Iris pigment epithelial cell (primary cell): ENCODE measurements at places on chromosomes 1 and 21.

GRCh38 chr1:94871031-94871430 is 50.9 kb downstream of the SLC44A3 start:
- DNase-seq = peak; percentile 39

DNA sequence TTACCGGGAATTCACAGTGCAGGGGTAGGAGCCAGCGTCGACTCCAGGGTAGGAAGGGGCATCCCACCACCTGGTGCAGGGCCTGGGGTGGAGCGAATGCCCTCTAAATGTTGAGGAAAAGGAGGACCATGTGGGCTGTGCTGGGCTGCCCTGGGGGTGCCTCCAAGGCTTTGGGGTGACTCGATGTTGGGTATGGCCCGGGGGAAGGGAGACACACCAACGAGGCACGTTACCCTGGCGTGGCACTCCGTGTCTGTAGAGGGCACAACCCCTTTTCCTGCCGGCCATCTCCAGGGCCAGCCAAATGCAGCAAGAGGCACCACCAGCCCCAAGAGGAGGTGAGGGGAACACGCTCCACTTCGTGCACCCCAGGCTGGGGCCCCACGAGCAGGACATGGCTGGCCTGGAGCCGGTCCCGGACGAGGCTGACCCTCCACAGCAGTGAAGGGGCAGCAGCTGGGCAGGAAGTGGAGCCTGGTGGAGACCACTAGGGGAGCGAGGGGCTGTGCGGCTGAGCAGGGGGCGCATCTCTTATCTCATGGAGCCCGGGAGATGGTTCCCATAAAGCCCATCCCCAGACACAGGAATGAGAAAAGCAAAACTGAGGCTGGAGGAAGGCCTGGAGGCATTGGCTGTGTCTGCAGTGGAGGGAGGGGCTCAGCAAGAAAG is 11.2 kb downstream of the ACTRT2 start:
- DNase-seq = no peak

DNA sequence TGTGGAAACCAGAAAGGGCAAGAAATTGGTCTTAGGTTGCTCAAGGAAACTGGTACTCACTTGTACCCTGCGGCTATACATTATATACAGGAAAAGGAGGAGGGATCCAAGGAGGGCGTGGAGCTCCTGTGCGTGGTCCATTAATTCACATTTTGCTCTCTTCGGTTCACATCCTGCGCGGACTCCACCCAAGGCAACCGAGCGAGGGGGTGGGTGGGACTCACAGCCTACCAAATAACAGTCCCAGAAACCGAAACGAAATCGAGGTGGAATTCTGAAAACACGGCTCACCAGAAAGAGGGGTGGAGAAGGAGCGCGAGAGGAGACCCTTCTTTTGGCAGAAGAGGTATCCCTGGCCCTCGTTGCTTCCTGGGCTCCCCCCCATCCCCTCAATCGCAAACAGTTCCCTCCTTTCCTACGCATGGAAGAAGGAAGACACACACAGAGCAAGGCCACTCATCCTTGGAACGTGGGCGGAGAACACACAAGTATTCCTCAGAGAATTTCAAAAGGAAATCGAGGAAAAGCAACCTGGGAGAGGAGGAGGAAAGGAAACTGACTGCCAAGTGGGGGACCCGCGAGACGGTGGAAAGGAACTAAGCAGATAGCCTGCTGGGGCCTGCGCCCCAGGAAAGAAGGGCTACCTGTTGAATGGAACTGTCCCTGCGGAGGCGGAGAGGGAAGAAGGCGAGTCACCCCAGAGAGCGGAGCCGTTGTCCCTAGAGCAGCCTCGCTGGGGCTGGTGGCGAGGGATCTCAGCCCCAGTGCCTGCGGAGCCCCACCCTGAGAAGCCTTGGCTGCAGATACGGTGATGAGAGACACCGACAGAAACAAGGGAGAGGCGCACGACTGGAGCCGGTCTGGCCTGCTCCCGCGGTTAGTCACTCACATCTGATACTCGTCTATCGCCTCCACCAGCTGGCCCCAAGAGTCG is 705 bp downstream of the AIDA start:
- DNase-seq = peak; percentile 68

DNA sequence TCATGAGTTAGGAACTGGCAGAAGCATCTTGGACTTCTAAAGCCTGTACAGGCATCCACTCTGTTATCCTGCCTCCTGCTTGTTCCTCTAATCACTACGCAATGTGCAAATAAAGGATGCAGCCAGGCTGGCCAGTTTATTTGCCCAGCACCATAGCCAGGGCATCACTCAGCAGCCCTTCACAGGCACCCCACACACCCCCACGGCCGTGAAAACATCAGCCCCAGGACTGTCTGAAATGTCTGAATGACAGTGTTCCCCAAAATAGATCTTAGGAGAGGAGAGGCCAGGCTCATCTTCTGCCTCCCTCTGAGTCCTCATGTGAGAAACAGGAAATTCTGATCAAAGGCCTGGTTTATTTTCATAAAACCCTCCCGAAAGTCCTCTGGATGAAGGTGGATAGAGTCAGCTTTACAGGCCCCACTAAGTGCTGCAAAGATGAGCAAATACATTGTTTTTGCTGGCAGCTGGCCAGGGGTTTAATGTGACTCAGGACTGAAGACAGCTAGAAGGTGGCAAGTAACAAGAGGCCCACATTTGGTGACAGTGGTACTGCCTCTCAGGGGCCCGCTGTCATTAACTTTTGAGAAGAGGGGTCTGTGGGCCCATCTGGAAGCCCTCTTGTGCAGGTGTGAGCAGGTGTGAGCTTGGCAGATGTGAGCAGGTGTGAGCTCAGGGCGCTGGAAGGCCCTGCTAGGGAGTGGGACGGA is 32.9 kb downstream of the GRHL3 start:
- DNase-seq = peak; percentile 58

DNA sequence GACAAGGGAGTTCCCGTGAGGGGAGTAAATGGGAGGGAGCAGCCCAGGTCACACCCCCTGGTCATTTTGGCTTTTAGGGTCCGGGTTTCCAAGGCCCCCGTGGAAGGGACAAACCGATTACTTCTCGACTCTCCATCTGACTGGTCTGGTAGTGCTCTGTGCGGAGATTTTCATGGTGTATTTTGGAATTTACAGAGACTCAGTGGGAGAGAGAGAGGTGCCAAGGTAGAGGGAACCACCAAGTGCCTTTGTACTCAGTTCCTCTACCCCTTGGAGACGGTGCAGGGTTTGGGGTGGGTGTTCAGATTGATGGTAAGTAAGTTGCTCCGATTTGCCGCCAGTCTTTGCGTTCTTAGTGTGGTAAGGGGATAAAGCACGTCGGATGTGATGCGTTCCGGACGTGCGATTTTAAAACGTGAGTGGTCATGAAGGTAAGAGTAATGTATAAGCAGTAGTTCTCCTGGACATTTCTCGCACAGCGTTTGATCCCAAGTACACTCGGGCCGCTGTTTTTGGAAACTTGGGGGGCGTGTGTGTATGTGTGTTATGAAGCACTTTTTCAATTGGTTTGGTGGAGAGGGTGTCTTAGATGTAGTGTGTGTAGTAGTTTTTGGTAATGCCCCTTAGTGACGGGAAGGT is 682 bp downstream of the SUCO start:
- DNase-seq = peak; percentile 38

DNA sequence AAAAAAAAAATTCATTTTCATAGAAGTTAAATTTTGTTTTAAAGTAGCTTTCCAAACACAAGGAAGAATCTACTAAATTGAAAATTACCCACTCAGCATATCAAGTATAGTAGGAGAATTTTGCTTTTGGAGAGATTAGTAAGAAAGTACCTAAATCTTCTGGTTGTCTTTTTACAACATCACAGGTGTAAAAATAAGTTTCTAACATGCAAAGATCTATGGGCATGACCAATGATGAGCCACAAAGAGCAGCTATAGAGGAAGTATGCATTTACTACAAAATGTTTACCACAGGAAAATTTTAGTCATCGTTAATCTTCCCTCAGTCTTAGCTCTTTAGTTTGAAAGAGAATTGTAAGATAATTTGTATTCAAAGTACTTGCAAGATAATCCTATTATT is 28.1 kb downstream of the ANGPTL3 start:
- DNase-seq = peak; percentile 30

- DNase-seq = peak; percentile 49
These were observed 71.0 kb downstream of the NFASC start for GRCh38 chr1:204941421-204942338.

DNA sequence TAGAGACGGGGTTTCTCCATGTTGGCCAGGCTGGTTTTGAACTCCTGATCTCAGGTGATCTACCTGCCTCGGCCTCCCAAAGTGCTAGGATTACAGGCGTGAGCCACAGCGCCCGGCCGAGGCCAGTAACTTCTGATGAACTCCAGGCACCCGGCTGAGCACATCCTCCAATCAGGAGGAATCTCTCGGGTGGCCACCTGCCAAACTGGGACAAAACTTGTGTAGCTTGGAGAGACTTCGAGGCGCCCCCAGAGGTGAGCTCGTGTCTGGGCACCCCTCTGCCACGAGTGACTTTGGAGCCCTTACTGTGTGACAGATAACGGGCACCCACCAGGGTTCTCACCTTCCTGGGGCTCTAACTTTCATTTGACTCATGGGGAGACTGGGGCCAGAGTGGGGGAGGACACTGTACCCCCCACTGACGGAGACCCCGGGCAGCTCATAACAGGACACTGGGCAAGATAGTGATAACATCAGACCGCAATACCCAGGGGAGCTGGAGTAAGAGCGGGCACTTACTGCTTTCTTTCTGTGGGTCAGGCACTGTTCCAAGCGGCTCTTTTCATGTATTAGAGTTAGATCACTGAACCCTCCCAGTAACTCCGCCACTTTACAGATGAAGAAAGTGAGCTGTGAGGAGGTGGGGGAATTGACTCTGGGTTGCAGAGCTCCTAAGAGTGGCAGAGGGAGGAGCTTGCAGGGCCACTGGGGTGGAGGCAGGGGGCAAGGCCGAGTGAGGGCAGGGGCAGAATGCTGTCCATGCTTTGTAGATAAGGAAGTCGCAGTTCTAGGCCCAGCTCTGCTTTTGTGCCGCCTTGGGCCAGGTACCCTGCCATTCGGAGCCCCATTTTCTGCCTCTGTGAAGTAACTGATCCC is 1.9 kb upstream of the PADI2 start:
- peak; percentile 17 for DNase-seq

DNA sequence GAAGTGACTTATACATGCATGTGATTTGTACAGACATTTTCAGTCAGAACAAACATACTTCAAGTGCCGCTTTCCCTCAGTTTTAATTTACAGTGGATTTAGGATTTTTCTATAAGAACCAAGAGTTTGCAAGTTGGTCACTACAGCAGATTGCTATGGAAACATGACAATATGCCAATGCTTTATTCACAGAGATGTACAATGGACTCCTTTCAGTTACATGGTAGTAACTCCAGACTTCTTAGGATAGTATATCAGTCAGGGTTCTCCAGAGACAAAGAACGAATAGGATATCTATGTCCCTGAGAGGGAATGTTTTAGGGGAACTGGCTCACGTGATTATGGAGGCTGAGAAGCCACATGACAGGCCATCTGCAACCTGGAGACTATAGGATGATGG is 27.4 kb downstream of the IFI44 start:
- DNase-seq = no peak

DNA sequence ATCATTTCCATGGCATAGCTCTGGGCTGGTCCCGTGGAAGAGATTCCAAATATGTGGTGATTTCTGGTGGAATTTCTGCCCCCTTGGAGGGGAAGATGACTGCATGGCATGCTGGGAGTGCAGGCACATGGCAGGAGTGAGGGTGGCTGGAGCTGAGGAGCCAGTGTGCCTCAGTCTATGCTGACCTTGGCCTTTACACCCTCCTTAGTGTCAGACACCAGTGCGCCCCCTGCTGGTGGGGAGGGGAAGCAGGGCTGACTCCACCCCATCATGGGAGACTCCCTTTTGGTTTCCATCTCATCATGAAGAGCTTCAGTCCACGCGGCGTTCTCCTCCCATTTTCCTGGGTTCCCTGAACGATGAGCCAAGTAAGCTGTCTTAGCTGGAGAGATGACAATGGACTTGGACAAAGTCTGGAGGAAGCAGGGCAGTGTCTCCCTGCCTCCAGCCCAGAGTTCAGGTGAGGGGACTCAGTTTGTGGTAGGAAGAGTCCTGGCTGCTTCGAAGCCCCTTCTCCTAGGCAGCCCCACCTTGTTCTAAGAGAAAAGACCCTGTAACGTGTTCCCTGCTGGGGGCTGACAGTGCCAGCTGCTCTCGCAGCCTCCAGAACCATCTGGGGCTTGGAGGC is 10.3 kb downstream of the ALX3 start:
- no peak for DNase-seq

GRCh38 chr1:111499026-111499785 is 4.2 kb downstream of the ADORA3 start:
- no peak for DNase-seq

- DNase-seq = peak; percentile 91
These were observed 8.8 kb upstream of the CAMK2N1 start for GRCh38 chr1:20494609-20495311.

DNA sequence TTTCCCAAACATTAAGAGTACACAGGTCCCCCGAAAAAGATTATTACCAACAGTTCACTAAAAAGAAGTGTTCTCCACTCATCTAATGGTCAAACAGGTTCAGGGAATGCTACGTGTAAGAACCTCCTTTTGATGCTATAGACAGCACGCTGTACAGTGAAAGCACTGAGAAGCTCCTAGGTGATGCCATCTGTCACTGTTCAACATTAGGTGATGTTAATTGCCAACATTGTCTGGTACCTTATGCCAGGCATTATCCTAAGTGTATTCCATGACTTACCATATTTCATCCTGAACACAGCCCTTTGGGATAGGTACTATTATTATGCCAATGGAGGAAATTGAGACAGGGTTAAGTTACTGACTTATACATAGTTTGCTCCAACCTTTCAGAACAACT is 82.1 kb downstream of the DAB1 start:
- no peak for DNase-seq

DNA sequence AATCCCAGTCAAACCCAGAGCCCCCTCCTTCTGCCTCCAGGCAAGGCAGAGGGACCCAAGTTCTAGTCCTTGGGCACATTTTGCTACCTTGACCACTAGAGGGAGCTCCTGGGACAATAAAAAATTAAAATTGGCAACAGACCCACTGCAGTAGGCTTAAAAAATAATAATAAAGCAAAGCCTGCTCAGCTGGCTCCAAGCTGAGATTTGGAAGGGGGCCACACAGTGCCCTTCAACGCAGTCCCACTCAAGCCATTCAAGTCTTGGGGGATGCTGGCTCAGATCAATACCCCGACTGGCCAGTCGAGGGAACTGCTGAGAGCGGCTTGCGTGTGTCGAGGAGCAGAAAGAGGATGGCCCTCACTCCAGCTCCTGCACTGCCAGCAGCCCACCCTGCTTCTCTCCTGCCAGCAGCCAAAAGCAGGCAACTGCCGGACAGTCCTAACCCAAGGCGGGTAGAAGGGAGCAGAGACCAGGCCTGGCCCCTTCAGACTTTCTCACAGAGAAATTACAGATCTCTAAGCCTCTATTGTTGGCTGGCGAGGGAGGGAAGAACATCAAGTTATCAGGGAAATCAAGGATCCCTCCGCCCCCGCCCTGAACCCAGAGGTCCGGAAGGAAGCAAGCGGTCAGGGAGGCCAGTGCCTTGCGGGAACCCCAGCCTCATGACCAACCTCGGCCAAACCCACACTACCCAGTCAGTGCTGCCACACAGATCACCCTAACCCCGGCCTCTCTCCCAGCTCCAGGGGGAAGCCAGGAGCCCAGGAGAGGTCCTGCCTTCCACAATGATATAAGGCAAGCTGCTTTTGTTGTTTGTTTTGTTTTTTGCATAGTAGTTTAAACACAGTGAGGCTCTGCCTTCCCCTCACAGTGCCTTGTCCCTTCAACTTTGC is 4.9 kb upstream of the ALDH4A1 start:
- peak; percentile 48 for DNase-seq

- no peak for DNase-seq
These were observed 98.9 kb upstream of the SLC44A3 start for GRCh38 chr1:94721240-94721639.

GRCh38 chr1:9125325-9125724 is 3.6 kb downstream of the GPR157 start:
- no peak for DNase-seq

- DNase-seq = peak; percentile 61
These were observed 71.4 kb downstream of the USP1 start for GRCh38 chr1:62508187-62508758.
